Endothelial cell (in vitro differentiated cells): ENCODE measurements at places on chromosomes 4 and X. TPM values are rescaled to one million over a fixed set of nuclear protein-coding genes. Genes with fewer than 3 reads are reported as not detected.

HTN3 gene
- not detected for total RNA-seq

HNRNPD gene
- 353 TPM for total RNA-seq

DNA sequence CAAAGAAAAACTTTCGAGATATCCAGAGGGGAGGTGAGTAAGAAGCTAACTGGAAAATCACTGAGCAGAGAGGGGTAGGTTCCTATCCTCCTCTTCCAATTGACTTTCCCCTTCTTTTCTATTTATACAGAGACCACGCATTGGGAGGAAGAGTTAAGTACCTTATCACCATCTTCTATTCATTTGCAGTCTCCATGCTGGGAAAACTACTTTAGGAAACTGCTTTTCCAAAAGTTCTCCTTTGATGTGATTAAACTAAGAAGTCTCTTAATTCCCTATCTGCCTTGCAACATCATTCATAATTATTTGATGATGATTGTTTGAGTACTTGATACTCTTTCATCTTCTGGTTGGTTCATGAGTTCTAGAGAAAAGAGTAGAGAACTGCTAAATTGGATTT lies 306.6 kb downstream of the PPP3CA start:
- H3K4me1 ChIP-seq: peaks cover 18% of the 10 kb centered on the region
- H3K27ac ChIP-seq: no peak overlapping the region
- no peak overlapping the region for H3K4me3 ChIP-seq

RENBP gene
- total RNA-seq: 19.3 TPM

DNA sequence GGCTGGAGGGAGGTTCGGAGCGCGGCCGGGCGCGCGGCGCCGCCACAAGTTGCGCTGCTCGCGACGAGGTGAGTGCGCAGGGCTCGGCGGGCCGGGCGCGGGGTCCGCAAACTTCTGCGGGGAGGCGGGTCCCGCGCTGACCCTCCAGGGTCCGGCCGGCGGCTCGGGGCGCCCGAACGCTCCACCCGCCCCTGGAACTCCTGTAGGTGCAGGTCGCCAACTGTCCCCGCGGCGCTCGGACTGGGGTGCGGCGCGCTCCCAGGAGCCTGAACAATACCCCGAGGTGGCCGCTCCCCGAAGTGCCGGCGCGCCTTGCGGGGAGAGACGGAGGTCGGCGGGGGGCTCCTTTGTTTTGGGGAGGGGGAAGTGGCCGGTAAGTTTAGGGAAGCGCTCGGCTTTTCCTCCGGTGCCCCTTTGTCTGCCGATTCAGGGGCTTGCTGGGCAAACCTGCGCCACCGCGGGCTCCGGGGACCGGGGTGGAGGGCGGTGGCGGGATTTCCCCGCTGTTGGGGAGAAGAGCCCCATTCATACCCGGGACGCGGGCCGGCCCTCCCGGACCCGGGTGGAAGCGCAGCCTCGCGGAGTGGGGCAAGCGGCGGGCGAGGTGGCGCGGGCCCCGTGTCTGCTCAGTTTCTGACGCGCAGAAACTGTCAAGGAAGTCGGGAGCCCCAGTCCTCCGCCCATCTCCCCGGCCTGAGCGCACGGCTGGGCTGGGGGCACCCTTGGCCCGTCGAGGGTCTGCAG lies 694 bp downstream of the TBL1X start:
- peak; percentile 24 for DNase-seq
- no peak overlapping the region for H3K27ac ChIP-seq
- no peaks in the 10 kb centered on the region for H3K27me3 ChIP-seq
- no peak overlapping the region for H3K4me3 ChIP-seq

DNA sequence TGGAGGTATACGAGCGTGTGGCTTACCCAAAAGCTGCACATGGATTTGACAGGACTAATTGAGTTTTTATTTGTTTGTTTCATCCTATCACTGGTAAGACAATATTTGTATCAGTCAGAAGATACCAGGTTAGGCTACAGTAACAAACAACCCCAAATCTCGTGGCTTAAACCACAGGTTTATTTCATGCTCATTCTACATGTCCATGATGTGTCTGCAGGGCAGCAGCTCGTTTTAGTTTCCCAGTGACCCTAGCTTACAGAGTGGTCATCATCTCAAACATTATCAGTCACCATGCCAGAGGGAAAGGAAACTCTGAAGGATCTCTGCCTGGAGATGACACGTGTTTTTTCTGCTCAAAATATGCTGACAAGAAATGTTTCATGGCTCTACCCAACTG lies 108.3 kb downstream of the SHROOM3 start:
- H3K27me3 ChIP-seq: no peaks in the 10 kb centered on the region
- H3K4me1 ChIP-seq: no peaks in the 10 kb centered on the region
- no peaks in the 10 kb centered on the region for H3K36me3 ChIP-seq
- H3K27ac ChIP-seq: no peak overlapping the region
